ENCODE measurements at places on chromosomes 7 and 10.

- peaks cover 7% of the 10 kb centered on the region for H3K36me3 ChIP-seq
- DNase-seq, result no peak
- no peak overlapping the region for H3K27ac ChIP-seq
- H3K4me1 ChIP-seq, result peaks cover 9% of the 10 kb centered on the region
These were observed 289.7 kb downstream of the PLXDC2 start for GRCh38 chr10:20105931-20106330.

GRCh38 chr7:108529341-108529740, 3.4 kb upstream of the PNPLA8 start:
- peaks cover 22% of the 10 kb centered on the region for H3K4me1 ChIP-seq
- no peak overlapping the region for H3K4me3 ChIP-seq
- H3K36me3 ChIP-seq, result no peaks in the 10 kb centered on the region
- no peak overlapping the region for H3K27ac ChIP-seq
- no peaks in the 10 kb centered on the region for H3K27me3 ChIP-seq

DNA sequence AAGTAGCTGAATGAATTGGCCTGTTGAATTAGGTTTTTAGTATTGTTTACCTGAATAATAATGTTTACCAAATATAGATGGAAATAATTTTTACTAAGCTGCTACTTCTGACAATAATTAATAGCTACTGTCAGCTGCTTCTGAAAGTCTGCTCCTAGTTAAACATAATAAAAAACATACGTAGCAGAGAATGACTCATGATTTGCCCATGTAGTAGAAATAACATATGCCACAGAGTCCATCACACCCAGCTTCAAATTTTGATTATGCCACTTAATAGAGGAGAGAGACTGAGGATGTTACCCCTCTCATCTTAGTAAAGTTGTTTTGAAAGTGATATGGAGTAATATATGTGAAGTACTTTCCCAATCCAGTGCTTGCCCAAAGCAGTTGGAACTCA, 57.6 kb upstream of the MDFIC start:
- no peak for DNase-seq
- no peaks in the 10 kb centered on the region for H3K27me3 ChIP-seq
- no peaks in the 10 kb centered on the region for H3K4me1 ChIP-seq
- no peak overlapping the region for H3K27ac ChIP-seq
- no peak overlapping the region for H3K4me3 ChIP-seq

DNA sequence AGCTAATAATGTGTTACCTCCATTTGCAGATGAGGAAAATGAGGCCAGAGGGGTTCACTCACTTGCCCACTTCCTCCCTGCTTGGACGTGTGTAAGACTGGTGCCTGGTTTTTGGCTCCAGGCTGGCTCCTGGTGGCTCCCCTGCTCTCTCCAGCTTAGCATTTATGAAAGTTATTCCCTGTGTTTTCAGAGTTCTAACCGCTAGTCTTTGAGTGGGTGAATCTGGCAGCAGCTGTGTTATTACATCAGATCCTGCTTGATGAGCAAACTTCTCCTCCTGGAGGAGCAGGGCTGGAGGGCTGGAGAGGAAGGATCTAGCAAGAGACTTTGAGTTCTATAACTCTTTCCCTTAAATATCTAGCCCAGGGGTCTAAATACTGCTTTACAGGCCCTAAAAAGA, 80.9 kb upstream of the AGBL3 start:
- no peak overlapping the region for H3K4me3 ChIP-seq
- no peak for DNase-seq
- H3K27me3 ChIP-seq, result no peaks in the 10 kb centered on the region
- peaks cover 19% of the 10 kb centered on the region for H3K4me1 ChIP-seq

GRCh38 chr7:84249656-84250055, 55.1 kb upstream of the SEMA3A start:
- no peak for DNase-seq
- H3K36me3 ChIP-seq, result no peaks in the 10 kb centered on the region
- H3K4me3 ChIP-seq, result no peak overlapping the region
- no peak overlapping the region for H3K27ac ChIP-seq
- H3K4me1 ChIP-seq, result peaks cover 25% of the 10 kb centered on the region
- no peaks in the 10 kb centered on the region for H3K27me3 ChIP-seq

DNA sequence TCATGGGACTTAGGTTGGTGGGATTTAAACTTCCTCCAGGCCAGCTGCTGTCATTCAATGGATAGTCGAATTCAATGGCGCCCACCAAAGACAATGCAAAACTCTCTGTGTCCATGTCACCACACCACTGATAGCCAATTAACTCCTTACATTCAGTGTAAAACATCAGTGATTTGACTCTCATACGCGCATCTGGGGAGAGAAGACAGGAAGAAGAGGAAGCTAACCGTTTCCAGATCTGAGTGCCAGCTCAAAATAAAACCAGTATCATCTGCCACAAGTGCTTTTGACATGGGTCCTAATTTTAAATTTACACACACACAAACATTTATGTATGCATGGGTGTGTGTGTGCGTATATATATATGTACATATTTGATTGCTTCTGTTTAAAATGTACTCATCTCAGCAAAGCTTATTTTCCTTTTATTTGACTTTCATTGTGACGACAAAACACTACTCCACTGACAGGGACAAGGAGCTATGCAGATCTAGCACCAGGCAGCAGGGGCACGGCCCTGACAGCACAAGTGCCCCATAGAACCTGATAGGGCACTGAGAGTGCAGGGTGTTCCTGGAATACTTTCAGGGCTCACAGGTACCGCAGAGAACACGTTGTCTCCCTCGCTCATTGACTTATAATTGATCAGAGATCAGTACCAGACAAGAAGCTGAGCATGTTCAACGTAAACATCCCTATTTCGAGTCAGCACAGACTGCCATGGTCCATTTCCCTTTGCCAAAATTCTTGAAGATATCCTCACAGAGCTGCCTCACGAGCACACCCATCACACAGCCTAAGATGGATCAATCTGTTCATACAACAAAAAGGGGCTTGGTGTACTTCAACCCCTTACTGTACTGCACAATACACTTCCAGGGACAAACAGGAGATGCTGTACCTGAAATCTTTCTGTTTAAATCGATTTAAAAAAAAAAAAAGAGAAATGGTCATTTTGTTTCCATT, 176.1 kb downstream of the COBL start:
- H3K27ac ChIP-seq, result no peak overlapping the region
- no peaks in the 10 kb centered on the region for H3K36me3 ChIP-seq
- DNase-seq, result no peak

DNA sequence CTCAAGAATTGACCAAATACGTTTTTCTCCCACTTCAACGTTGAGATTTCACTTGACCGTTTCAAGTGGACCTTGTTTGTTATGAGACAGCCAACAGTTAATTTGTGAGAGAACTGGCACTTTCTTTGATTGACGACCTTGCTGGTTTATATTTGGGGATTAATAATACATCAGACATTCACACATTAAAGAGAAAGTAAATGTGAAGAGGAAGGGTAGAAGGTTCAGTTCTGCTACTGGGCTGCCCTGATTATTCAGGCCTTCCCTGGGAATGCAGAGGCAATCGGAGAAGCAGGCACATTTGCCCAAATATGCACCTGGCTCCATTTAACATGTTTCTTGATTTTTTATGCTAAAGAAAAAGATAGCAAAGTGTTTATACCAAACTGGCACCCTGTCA, 114.1 kb downstream of the POU6F2 start:
- no peaks in the 10 kb centered on the region for H3K27me3 ChIP-seq
- H3K36me3 ChIP-seq, result no peaks in the 10 kb centered on the region
- H3K4me3 ChIP-seq, result no peak overlapping the region
- H3K4me1 ChIP-seq, result peaks cover 28% of the 10 kb centered on the region
- no peak overlapping the region for H3K27ac ChIP-seq
- DNase-seq, result no peak

GRCh38 chr10:63696205-63696604, 175.0 kb downstream of the REEP3 start:
- H3K4me3 ChIP-seq, result no peak overlapping the region
- H3K36me3 ChIP-seq, result no peaks in the 10 kb centered on the region
- peaks cover 7% of the 10 kb centered on the region for H3K27me3 ChIP-seq

- H3K36me3 ChIP-seq, result no peaks in the 10 kb centered on the region
- H3K4me3 ChIP-seq, result no peak overlapping the region
- H3K27ac ChIP-seq, result no peak overlapping the region
- DNase-seq, result peak; percentile 42
- peaks cover 8% of the 10 kb centered on the region for H3K27me3 ChIP-seq
- H3K4me1 ChIP-seq, result peaks cover 48% of the 10 kb centered on the region
These were observed 55.0 kb downstream of the PKD1L1 start for GRCh38 chr7:47893238-47893637.

DNA sequence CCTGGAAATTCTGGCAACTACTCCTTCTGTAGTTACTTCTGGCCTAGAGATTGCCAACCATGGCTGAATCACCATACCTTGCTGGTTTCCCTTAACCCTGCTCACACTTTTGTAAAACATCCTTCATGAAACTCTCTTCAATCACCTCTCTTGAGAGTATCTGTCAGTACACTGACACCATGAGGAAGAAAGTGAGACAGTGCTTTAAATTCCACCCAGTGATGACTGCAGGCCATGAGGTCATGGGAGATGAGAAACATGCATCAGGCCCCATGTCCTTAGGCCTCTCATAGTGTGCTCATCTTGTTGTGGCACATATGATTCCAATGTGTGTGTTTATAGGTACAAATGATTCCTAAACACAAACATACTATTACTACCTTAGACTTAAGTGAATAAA, 24.6 kb upstream of the NAMPT start:
- H3K4me3 ChIP-seq, result no peak overlapping the region
- no peaks in the 10 kb centered on the region for H3K36me3 ChIP-seq
- DNase-seq, result no peak
- peaks cover 8% of the 10 kb centered on the region for H3K27me3 ChIP-seq
- peaks cover 5% of the 10 kb centered on the region for H3K4me1 ChIP-seq

- peaks cover 22% of the 10 kb centered on the region for H3K36me3 ChIP-seq
- H3K27ac ChIP-seq, result peak overlapping the region; percentile 99
- DNase-seq, result peak; percentile 8
- peaks cover 40% of the 10 kb centered on the region for H3K4me1 ChIP-seq
- peaks cover 3% of the 10 kb centered on the region for H3K27me3 ChIP-seq
- peak overlapping the region; percentile 93 for H3K4me3 ChIP-seq
These were observed 1.1 kb downstream of the RHOBTB1 start for GRCh38 chr10:60942788-60943315.

DNA sequence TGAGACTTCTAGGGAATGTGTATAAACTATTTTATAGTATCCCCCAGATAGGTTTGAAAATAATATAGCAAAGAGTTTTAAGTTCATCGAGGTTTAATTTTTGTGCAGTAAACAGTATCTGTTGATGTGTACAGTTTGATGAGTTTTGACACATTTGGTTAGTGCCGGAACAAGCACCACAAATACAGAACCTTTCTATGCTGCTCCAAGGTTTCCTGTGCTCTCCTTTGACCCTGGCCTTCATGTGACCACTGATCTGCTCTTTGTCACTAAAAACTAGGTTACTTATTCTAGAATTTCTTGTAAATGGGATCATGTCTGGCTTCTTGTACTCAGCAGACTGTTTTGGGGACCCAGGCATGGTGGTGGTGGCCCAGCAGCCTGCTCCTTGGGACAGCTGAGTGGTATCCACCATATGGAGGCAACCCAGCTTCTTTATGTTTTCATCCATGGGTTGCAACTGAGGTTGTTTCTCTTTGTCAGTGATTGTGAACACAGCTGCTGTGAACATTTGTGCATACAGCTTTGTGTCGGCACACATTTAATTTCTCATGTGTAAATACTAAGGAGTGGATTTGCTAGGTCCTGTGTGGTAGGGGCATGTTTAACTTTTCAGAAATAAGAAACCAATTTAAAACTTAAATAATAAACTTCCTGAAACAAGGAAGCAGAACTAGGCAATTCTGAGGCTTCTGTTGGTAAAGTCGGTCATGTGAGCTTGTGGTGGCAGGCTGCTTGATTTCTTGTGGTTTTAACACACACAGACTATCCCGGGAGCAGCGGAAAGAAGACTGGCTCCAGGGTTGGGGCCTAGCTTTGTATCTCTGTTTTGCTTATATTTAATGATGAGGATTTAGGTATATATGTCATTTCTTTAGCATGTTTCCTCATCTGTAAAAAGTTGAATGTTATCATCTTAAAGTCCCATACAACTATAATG, 219.4 kb downstream of the ABCA13 start:
- H3K27ac ChIP-seq, result no peak overlapping the region
- H3K27me3 ChIP-seq, result peaks cover 3% of the 10 kb centered on the region
- H3K4me1 ChIP-seq, result no peaks in the 10 kb centered on the region
- no peaks in the 10 kb centered on the region for H3K36me3 ChIP-seq

- H3K36me3 ChIP-seq, result no peaks in the 10 kb centered on the region
- no peak for DNase-seq
- H3K4me3 ChIP-seq, result no peak overlapping the region
- no peak overlapping the region for H3K27ac ChIP-seq
- peaks cover 4% of the 10 kb centered on the region for H3K27me3 ChIP-seq
These were observed 7.6 kb downstream of the TMEM184A start for GRCh38 chr7:1548438-1548831.

GRCh38 chr10:18222866-18223265, 82.6 kb downstream of the CACNB2 start:
- peaks cover 10% of the 10 kb centered on the region for H3K27me3 ChIP-seq
- no peak overlapping the region for H3K4me3 ChIP-seq
- H3K36me3 ChIP-seq, result no peaks in the 10 kb centered on the region
- DNase-seq, result no peak

- no peaks in the 10 kb centered on the region for H3K36me3 ChIP-seq
- peak; percentile 66 for DNase-seq
- H3K27me3 ChIP-seq, result peaks cover 4% of the 10 kb centered on the region
These were observed 37.4 kb upstream of the DUSP5 start for GRCh38 chr10:110460111-110460809.

- no peak for DNase-seq
- no peaks in the 10 kb centered on the region for H3K36me3 ChIP-seq
- H3K27ac ChIP-seq, result no peak overlapping the region
- H3K27me3 ChIP-seq, result peaks cover 9% of the 10 kb centered on the region
These were observed 74.8 kb downstream of the PROSER2 start for GRCh38 chr10:11898033-11898371.

GRCh38 chr7:82839555-82839954, 323.1 kb downstream of the PCLO start:
- H3K4me1 ChIP-seq, result peaks cover 6% of the 10 kb centered on the region
- no peaks in the 10 kb centered on the region for H3K36me3 ChIP-seq
- DNase-seq, result no peak
- no peak overlapping the region for H3K4me3 ChIP-seq

- no peaks in the 10 kb centered on the region for H3K36me3 ChIP-seq
- H3K4me1 ChIP-seq, result peaks cover 23% of the 10 kb centered on the region
- H3K27me3 ChIP-seq, result peaks cover 16% of the 10 kb centered on the region
- no peak for DNase-seq
- H3K27ac ChIP-seq, result no peak overlapping the region
These were observed 86.8 kb upstream of the STEAP1B start for GRCh38 chr7:22586786-22587140.

DNA sequence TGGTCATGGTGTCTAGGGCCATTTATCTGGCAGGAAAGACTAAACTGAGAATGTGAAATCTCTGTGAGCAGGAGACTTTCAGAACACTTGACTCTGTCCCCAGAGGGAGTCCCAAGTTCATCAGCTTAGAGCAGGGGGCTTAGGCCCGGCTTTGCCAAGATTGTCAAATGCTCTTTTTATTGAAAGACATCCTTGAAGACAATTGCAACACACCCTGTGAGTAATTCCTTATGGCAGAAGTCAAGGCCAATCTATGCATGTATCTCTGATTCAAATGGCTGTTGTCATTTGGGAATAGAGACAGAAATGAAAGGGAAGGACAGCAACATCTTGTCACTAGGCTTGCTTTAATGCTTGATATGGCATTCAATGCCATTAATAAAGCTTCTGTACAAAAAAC, 33.7 kb downstream of the BAMBI start:
- H3K36me3 ChIP-seq, result no peaks in the 10 kb centered on the region
- no peak overlapping the region for H3K4me3 ChIP-seq
- no peaks in the 10 kb centered on the region for H3K27me3 ChIP-seq
- H3K4me1 ChIP-seq, result peaks cover 40% of the 10 kb centered on the region
- H3K27ac ChIP-seq, result no peak overlapping the region

GRCh38 chr7:126699707-126700106, 553.0 kb downstream of the GRM8 start:
- H3K4me3 ChIP-seq, result no peak overlapping the region
- peaks cover 30% of the 10 kb centered on the region for H3K4me1 ChIP-seq
- peaks cover 5% of the 10 kb centered on the region for H3K27me3 ChIP-seq
